Ammon's horn (tissue), 1 donor: ENCODE measurements at places on chromosomes 5 and 9.
A peak's percentile ranks its signal among the peaks of the same experiment; 100 is the strongest.

DNA sequence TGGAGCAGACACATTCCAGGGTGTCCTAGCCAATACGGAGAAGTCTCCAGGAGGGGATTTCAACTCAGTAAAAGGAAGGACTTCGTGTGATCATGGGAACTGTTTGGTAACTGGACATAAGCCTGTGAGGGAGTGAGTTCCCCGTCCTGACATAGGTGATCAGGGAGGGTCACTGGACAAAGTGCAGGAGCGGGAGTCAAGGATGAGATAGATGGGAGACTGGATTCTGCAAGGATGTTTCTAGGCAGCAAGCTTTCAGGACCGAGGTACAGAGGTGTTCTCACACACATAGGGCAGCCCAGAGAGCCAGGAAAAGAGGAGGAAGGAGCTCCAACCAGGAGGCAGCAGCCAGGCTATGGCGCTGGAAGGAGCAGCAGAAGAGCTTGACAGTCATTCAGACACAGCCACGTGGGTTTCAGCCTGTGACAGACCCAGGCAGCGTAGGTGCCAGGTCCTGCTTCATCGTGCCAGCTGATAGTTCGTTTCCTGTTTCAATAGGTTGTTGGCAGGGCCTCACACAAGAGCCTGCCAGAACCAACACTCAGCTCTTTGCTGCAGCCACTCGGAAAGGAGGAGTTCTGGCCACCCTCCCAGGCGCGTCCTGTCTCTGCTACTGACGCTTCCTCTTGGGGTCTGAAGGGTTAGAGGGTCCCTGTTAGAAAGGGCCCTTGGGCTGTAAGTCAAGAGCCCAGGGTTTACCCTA lies 84.1 kb downstream of the AMBP start:
- DNase-seq, result peak; percentile 94

DNA sequence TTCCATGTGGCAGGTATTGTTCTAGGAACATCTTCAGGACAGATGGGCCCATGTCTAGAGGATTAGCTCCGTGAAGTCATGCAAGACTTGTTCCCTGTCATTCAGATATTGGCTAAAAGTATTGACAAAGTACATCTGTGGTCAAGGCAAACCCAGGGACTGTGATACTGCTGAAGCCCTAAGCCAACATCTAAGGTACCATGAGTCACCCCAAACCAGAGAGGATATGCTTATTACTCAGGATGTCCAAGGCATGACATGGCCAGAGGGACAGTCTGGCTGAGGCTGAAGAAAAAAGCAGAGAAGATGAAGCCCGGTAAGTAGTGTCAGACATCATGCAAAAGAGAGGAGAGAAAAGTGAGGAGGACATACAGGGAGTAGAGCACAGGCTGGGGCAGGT lies 31.0 kb downstream of the HMHB1 start:
- DNase-seq, result no peak

GRCh38 chr5:147075187-147075586 lies 159.6 kb upstream of the STK32A start:
- peak; percentile 66 for DNase-seq

DNA sequence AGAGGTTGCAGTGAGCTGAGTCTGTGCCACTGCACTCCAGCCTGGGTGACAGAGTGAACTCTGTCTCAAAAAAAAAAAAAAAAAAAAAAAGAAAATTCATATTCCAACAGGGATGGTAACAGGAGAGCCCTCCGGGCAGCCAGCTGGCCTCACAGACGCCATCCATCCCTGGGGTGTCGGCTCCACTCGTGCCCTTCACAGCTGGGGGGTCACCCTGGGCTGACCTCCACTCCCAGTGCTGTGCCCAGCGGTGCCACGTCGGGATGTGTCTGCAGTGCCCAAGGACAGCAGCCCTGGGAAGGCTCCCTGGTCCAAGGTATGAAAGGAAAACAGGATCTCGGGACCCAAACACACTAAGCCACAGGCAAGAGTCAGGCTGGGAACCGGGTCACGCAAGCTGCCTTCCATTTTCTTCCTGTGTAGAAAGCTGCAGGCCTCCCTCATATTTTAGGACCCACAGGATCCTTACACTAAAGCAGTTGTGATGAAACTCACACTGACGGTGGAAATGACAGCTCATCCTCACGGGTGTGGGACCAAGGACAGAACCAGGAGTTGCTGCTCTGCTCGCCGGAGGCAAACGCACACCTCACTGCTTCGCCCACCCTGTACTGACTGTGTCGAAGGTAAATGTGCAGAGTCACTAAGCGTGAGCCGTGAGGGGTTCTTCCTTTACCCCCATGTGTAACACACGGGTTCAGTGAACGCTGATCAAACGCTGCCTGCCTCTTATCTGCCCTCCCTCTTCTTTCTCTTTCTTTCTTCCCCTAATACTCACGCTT lies 5.3 kb downstream of the SLC12A7 start:
- no peak for DNase-seq

DNA sequence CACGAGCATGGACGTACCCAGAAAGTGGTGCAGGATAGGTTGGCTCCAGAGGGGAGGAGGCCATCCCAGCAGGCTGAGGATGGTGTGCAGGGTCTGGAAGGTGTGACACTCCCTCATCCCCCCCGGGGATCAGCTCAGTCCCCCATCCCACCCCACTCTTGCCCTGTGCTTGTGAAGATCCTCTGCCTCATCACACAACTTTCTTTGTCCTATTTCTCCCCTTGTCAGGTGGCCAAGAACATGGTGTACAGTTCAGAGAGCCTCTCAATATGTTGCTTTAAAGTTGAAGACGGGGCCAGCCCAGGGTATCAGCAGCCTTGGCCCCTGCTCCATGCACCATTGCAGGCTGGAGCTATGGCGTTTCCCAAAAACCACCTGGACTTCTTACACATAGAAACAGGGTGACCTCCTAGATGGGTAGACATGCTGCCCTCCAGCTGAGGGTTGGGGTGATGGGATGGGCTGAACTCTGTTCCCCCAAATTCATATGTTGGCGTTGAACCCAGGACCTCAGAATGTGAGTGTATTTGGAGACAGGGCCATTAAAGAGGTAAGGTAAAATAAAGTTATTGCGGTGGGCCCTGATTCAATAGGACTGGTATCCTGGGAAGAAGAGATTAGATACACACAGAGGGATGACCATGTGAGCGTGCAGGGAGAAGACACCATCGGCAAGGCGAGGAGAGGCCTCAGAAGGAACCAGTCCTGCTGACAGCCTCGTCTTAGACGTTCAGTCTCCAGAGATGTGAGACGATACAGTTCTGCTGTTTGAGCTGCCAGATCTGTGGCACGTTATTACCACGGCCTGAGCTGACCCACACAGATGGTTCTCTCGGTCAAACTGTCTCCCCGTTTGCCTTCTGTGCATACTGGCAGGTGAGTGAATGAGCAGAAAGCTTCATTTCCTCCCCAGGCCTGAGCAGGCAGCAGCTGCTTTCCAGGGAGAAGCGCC lies 272.5 kb downstream of the GADD45G start:
- DNase-seq, result no peak

GRCh38 chr5:142531977-142532780 lies 153.7 kb downstream of the FGF1 start:
- DNase-seq, result no peak

GRCh38 chr5:11522796-11523195 lies 381.4 kb downstream of the CTNND2 start:
- no peak for DNase-seq

DNA sequence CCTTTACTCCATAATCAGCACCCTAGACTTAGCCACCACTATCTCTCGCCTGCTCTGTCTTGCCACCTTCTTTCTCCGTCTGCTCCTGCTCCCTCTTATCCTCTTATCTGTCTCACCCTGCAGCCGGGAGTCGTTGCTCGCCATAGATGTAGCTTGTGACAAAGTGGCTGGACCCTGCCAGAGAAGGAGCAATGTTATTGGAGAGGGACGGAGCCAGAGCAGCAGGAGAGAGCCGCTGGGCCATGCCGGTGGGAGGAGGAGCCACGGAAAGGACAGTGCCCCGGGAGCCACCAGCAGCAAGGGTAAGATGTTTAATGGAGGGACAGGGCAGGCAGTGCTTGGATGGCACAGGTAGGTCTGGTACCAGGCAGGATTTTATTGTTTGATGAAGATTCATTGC lies 137.3 kb downstream of the SEC61B start:
- no peak for DNase-seq

DNA sequence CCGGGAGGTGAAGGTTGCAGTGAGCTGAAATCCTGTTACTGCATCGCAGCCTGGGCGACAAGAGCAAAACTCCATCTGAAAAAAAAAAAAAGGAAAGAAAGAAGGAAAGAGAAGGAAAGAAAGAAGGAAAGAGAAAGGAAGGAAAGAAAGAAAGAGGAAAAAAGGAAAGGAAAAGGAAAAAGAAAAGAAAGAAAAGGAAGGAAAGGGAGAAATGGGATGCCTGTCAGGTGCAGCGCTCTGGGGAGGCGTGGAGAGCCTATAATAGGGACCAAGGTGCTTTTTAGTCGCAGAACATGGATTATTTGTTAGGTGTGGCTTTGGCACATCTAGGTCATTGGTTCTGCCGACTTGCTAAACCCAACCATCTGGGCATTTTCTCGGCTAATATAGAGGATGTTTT lies 17.9 kb downstream of the EXOSC2 start:
- no peak for DNase-seq

GRCh38 chr5:88877826-88878225 lies 5.2 kb downstream of the MEF2C start:
- DNase-seq, result no peak

GRCh38 chr5:149060325-149060724 lies 2.5 kb downstream of the SH3TC2 start:
- DNase-seq, result peak; percentile 37

DNA sequence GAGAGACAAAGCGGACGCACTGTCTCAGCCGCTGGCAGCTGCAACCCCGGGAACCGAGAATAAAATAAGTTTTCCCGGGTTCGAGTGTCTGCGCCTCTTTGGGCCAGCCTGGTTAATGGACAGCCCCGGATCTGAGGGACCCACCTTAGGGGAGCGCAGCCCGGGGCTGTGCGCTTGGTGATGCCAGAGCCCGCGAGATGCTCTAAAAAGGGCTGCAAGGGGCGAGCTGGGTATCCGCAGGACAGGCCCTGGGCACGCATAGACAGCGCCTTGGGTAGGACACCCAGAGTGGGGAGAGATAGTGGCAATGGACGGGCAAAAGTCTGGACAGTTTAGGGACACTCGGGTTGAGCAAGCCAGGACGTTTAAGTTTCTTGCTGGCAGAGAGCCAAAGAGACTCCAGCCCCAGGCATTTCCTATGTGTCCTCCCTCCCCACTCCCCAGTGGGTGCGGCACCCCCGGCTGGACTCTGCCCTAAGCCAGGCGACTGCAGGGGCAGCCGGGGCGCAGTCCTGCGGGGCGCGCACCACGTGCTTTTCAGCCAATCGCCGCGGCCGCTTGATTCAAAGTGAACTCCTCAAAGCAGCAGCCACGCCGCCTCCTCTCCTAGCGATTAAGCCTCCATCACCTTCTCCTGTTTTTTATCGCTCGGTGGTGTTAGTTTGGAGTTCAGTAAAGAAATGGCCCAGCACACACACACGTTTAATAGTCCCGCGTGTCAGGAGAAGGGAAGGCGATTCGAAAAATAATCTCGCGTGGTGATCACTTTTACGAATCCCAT lies 616 bp upstream of the ENC1 start:
- DNase-seq, result peak; percentile 77

- no peak for DNase-seq
Observed at GRCh38 chr9:83011611-83012010, 51.3 kb downstream of the RASEF start.

GRCh38 chr9:89495824-89496560 lies 1.9 kb downstream of the SEMA4D start:
- no peak for DNase-seq

- DNase-seq, result no peak
Observed at GRCh38 chr9:102479191-102479590, 515.9 kb upstream of the CYLC2 start.

DNA sequence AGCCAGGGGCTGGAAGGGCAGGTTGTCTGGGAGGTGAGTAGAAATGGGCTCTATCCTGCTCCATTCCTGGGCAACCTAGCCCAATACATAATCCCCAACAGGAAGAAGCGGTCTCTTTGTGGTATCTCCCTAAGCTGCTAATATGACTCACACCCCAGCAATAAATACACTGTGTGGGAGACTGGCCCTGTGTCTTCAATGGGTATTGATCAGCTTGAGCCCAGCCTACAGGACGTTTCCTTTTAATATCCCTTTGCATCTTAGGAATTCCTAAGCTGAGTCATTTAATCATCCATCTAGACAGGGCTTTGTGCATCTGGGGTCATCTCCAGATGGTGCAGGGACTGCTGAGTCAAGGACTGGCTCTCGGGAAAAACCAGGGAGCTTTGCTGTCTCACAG lies 207.0 kb upstream of the PANK3 start:
- no peak for DNase-seq

DNA sequence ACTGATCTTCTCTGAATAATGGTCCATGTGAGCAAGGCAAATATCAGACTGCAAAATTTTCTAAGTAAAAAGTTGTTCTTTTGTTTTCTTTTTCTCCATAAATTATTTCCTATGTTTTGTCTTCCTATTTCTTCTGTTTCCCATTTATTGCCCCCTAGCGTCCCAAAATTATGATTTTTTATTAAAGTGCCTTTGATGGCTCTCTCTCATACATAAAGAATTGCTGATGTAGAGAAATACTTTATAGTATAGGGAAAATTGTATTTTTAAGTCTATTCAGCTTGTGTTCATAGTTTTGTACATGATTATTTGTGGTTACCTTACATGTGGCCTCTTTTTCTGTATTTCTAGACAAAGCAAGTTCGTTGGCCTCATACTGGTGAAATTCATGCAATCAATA lies 1031.2 kb downstream of the EFNA5 start:
- no peak for DNase-seq

DNA sequence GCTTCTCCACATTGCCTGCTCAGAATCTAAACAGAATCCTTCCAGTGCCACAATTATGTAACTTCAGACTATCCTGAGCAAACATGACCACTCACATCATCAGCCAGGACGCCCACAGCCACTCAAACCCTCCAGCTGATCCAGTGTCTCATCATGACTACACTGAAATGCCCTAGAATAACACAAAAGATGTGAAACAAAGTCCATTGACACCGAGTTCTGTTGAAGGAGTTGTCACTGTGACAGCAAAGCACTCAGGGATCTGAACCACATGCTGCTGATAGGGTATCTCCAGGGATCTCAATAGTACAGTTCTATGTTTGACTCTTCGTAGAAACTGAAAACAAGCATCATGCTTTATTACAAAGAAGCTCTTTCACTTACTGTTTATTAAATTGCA lies 150.2 kb downstream of the GABBR2 start:
- no peak for DNase-seq

DNA sequence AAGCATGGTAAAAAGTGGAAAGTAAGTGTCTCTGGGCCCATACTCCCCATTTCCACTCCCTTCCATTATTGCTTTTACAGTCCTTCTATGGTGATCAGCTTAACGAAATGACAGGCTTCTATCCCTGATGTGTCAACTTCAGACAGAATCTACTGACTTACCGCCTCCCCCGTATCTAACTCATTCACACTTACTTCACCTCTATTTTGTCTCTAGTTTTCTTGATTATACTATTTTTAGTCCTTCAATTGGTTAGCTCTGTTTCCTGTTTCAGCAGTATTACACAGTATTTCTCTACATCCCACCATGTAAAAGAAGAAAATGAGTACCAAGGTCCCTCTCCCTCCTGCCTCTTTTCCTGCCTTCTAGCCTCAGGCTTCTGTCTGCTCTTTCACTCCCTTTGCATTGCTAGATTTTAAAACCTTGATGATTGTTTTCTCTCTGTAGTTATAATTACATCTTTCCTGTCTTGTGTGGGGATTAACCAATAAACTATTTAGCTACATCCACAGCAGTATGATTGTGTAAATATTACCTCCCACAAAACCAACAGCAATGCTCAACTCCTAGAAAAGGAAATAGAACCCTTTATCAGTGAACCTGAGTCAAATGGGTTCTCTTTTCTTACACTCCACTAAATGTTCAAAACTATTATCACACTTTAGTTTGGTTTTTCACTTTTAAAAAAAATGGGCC lies 53.4 kb downstream of the GNAQ start:
- DNase-seq, result no peak
